ENCODE measurements at places on chromosomes 6 and 20.

- no peak for DNase-seq
These were observed 321.3 kb upstream of the TCF21 start for GRCh38 chr6:133567636-133568035.

- DNase-seq, result no peak
These were observed 72.4 kb downstream of the ADGRG6 start for GRCh38 chr6:142374091-142374770.

GRCh38 chr6:140871911-140872310 lies 1260.8 kb upstream of the GJE1 start:
- DNase-seq, result no peak

DNA sequence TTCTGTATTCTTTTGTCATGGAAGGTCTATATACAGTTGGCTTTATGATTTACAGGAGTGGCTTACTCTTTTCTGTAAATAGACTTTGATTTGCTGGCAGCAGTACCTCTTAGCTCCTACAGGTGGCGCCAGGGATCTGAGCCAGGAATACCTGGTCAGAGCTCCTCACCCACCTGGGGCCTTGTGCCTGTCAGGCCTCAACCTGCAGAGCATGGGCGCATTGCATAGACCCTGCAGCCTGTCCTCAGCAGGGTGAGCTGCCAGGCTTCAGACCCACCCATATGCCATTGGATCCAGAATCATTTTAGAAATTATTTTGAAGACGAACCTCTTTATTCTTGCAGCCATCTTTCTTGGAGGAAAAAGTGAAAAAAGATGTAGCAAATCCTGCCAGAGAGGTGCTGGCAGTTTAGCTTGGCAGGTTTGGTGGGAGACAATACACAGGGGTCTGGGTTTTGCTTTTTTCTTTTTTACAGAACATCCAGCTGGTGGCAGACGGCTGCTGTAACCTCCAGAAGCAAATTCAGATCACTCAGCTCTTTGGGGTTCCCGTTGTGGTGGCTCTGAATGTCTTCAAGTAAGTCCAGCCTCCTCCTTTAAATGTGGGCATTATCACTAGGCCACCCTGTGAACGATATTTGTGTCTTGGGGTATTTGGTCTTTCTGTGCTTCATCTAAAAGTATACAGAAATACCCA lies 149.1 kb downstream of the MTHFD1L start:
- peak; percentile 76 for DNase-seq

DNA sequence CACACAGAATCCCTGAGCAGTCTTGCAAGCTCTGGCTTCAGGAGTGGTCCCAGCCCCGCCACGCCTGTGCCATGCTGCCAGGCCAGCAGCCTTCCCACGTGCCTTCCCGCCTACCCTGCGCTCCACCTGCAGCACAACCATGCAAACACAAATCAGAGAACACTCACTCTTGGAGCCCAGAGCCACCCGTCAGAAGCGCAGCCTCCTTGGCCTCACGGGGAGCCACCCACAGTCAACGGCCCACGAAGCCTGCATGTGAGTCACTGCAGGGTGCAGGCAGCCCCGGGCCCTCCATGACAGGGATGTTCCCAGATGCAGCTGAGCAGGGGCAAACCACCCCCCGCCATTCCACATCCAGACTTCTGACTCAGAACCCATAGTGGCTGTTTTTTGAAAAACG lies 217.0 kb downstream of the DLL1 start:
- DNase-seq, result no peak

GRCh38 chr20:673603-674001 lies 2.0 kb downstream of the SCRT2 start:
- DNase-seq, result no peak

- no peak for DNase-seq
These were observed 197.7 kb downstream of the BCAS1 start for GRCh38 chr20:53872561-53873229.
